ENCODE measurements at places on chromosomes 5 and 9.

DNA sequence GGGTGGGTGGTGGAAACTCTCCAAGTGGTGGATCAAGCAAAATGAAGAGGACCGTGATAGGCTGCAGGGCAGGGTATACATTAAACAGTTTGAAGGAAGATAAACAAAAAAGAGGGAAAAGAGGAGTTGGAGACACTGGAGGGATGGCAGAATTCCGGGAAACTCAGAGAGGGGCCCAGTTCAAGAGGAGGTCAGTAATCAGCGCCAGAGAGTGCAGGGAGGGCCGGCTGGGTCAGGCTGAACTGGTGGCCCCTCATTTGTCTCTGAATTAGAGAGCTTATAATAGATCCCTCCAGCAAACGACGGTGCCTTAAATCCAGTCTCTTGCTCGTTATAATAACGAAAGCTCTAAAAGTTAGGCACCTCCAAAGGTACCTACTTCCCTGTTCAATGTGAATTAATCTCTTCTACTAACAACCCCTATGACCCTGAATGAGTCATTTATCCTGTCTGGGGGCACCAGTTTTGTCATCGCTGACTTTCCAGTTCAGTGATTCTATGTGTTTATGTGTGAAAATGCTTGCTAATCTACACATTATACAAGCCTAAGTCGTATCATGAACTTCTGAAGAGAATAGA lies 2.4 kb upstream of the ZSWIM6 start:
- peak; percentile 30 for DNase-seq

DNA sequence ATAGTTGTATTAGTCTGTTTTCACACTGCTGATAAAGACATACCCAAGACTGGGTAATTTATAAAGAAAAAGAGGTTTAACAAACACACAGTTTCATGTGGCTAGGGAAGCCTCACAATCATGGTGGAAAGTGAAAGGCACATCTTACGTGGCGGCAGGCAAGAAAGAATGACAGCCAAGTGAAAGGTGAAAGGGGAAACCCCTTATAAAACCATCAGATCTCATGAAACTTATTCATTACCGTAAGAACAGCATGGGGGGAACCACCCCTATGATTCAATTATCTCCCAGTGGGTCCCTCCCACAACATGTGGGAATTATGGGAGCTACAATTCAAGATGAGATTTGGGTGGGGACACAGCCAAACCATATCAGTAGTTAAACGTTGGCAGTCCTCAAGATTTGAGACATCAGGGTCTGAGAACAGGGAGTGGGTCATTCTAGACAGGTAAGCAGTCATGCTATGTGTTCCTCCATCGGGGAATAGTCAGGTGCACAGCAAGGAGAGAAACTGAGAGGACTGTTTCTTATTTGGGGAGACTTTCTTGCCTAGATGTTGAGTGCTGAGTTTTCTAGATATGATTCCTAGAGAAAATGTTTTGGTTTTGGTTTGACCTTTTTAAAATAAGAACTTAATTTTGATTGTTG lies 45.8 kb upstream of the ENTREP1 start:
- peak; percentile 53 for DNase-seq

DNA sequence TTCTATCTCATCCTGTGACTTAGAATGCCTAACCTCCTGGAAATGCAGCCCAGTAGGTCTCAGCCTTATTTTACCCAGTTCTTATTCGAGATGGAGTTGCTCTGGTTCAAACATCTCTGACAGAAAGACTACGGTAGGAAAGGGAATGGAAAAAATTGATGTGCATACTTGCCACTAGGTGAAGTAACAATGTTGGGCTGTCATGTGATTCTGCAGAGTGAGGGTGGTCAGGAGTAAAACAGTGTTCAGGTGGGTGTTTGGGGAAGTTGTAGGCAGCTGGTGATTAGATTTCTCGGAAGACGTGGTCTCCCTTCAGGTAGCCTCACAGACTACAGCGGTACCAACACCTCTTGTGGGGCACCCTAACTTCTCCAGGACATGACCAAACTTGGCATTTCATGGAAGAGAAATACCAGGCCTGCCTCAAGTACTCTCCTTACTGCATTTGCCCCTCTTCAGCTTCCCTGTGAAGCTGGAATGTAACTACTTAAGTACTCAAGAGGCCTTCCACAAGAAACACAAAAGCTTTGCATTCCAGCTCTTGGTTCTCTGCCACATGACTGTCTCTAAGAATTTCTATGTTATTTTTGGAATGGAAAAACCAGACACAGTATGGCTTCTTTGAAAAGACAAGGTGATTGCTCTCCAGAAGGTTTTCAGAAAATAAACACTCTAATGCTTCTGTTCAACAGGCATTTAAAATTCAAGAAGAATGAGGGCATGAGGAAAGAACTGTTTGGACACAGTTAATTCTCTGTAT lies 17.4 kb upstream of the ENTREP1 start:
- no peak for DNase-seq

GRCh38 chr9:129481810-129482511 lies 138.9 kb downstream of the C9orf50 start:
- DNase-seq: no peak

DNA sequence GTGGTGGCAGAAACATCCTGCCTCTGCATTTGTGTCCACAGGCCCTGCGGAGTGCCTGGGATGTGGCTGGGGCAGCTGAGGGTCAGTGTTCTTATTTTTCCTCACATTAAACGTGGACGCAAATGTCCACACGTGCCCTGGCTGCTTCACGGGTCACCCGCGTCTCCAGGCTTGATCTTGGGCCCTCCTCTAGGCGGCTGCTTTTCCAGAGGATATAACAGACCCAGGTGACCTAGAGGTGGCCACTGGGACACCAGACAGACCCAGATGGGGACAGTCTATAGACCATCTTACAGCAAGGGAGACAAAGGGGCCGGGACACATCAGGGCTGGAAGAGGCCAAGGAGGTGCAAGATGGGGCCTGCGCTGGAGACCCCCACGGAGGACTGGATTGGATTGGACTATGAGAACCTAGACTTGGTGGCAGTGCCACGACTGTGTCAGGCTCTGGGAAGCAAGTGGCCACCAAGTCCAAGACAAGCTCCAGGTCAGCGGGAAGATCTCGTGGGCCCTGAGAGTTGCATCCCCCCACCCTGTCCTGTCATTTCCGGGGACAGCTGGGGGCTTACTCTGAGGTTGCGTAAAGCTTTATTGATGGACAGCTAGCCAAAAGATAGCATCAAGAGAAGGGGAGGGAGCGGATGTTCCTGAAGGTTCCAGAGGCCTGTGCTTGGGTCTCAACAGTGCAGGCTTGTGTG lies 6.9 kb downstream of the WNK2 start:
- no peak for DNase-seq

DNA sequence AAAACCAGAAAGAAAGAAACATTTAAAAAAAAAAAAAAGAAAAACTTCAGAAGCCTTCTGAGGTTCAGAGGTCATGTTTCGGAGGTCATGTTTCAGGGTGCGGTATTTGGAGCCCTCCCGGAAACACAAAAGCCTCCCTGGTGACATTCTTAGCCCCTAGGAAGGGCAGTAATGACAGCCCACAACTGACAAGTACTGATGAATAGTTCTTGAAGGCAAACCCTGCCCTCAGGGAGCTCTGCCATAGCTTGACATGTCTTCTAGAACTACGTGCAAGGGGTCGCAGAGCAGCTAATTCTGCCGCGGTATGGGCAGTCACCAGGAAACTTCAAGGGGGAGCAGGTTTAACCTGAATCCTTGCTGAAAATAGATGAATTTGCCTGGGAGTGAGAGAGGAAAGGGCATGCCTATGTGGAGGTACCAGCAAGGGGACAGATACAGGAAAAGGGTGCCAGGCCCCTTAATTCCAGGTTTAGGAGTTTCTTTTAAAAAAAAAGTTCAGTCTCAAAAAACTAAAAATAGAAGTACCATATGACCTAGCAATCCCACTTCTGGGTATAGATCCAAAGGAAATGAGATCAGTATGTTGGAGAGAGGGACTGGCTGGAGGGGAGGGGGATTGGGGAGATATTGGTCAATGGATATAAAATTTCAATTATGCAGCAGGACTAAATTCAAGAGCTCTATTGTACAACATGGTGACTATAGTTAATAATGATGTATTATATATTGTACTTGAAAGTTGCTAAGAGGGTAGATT lies 98.4 kb downstream of the C9orf152 start:
- no peak for DNase-seq

DNA sequence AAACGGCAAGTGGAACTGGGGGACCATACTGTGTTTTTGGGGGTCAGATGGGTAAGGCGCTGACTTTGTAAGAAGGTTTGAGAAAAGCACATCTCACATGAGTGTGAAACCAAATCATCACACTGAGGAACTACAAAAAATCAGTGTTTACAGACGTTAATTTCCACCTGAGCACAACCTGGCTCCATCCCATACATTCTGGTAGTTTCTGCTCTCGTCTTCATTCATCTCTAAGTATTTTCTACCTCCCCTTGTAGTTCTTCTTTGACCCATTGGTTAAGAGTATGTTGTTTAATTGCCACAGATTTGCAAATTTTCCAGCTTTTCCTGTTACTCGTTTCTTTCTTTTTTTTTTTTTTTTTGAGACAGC lies 8.9 kb upstream of the DPP7 start:
- no peak for DNase-seq

GRCh38 chr5:158814521-158814920 lies 285.2 kb downstream of the EBF1 start:
- no peak for DNase-seq

DNA sequence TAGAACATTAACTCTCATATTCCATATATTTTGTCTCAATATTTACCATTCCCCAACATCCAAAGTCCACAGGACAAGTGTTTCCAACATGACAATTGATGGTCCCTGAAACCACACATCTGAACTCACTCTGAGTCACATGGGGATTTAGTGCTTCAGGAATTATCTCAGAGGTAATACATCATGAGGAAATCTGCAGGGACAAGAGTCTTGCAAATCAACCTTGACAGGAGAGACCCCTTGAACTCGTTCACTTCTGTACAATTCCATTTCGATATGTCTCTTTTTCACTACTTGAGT lies 119.7 kb upstream of the ABCA1 start:
- DNase-seq: no peak

DNA sequence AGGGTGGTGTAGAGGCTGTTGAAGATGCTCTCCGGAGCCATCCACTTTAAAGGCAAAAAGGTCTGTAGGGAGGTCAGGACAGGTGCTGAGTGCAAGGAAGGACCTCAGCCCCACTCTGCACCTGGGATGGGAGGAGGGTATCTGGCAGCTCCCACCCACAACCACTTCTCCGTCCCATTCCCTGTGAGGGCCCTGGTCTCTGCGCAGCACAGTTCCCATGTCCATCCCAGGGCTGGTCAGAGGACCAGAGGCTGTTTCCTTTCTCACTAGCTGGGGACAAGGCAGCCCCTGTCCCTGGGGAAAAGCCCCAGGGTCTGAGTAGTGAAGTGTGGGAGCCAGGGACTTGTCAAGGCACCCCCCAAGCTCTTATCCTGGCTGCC lies 33.7 kb upstream of the CSF1R start:
- DNase-seq: no peak

- no peak for DNase-seq
Measured at GRCh38 chr9:131943351-131943841, 136.3 kb downstream of the MED27 start.

DNA sequence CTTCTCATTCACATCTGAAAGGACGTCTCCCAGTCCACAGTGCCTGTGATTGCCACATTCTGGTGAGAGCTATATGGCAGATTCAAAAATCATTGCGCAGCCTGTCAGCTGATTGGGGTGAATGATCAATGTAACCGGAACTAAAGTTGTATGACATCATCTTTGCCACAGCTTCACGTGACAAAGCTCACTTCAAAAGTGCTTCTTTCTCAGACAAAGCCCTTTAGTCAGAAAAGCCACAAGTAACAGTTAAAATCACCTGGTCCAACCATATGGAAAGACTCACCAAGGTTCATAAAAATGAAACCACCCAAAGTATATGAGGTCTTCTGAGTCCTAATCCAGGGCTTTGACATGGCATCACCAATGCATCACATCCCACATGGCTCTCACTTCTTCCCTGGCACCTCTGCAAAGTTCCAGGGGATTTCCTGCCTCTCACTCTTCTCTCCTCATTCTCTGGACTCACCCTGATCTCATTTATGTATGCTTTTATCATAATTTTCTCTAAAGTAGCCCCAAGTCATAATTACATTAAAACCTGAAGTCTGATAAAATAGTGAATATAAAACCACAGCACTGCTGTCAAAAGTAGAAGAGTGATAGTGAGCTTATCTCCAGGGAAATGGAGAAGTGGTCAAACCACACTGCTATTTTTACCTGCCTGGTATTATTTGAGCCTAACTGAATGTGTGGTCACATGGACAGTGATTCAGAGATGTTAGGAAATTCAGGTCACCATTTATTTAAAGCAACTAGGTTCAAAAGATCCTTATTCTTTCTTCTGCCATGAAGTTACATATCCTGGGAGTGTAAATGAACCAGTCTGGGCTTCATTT lies 193.1 kb upstream of the PTGER4 start:
- peak; percentile 48 for DNase-seq

DNA sequence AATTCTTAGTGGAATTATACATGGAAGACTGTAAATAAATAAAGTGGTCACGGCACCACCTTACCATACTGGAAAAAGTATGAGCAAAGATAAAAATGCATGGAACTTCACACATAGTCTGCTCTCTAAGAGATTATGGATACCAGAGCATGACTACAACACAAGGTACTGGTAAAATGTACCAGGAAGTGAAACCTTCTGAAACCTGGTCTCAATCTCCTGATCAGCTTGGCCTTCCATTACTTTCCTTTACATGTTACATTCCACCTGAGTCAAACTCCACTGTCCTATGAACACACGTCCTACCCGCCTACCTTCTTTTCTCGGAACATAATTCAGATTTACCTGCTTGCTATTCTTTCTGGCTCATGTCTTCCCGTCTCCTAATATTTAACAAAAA lies 15.9 kb downstream of the PTAR1 start:
- no peak for DNase-seq

DNA sequence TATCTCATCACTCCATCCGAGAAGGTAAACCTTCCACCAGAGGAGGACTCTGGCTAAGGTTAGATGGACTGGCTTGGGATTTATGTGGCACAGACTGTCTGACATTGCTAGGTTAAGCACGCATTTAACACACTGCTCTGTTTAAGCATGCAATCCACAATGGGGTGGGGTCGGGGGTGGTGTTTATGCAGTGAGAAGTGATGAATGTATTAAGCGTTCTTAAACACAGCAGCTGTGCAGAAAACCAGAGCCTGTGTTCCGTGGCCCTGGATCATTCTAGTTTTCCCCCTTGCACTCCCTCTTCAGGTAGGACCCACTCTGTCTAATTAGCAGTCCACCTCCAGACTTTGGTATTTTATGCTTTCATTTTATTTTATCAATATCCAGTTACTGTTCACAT lies 46.4 kb downstream of the STXBP1 start:
- no peak for DNase-seq
